Cortex of kidney (tissue), 1 donor: ENCODE measurements at places on chromosomes 7 and 10.

DNA sequence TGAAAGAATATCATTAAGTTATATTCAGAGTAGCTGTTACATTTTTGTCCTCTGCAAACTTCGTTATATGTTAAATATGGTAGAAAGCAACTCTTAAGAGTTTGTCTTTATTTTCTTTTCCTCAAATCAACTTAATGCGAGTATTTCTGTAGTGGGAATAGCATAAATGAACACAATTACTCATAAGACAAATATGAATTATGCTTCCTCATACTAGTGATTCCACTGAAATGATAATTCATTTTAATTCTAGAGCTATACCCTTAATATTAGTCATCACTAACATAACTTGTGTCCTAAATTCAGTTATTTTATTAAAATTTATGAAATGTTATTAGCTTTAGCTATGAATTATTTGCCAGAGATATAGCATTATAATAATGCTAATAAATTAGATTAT, 820.6 kb upstream of the KCND2 start:
- DNase-seq = no peak

GRCh38 chr10:94645285-94645684, 38.2 kb upstream of the CYP2C18 start:
- no peak for DNase-seq

GRCh38 chr10:77975086-77975666, 48.6 kb upstream of the DLG5 start:
- no peak for DNase-seq

DNA sequence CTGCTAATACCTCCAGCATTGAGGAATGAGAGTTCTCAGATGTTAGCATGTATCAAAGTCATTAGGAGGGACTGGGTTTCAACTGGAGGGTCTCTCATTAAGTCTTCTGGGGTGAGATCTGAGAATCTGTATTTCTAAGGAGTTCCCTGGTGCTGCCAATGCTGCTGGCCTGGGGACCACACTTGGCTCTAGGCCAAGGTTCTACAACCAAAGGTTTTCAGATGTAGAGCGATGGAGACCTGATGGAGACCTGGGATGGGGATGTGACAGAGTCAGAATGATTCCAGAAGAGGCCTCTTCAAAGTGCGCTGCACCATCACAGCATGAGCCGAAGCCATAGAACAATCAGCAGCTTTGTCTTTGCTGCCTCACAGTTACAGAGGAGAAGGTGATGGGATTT, 27.2 kb downstream of the ST8SIA6 start:
- no peak for DNase-seq

DNA sequence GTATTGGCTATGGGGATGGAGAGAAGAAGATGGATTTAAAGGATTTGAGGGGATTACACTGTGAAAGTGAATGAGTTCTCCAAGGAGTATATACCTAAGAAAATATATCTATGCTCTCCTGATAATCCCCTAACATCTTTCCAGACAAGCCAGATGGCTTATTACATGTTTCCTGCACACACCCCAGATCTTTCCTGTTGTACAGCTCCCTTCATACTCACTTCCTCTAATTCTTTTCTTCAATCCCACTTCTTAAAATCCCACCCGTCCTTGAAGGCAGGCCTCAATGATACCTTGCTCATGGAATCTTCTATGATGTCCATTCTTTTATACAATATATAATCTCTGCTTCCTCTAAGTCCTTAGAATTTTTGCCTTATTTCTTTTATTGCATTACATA, 317.2 kb upstream of the DGKB start:
- no peak for DNase-seq

- DNase-seq = no peak
Observed at GRCh38 chr10:385571-386300, 250.5 kb downstream of the ZMYND11 start.

DNA sequence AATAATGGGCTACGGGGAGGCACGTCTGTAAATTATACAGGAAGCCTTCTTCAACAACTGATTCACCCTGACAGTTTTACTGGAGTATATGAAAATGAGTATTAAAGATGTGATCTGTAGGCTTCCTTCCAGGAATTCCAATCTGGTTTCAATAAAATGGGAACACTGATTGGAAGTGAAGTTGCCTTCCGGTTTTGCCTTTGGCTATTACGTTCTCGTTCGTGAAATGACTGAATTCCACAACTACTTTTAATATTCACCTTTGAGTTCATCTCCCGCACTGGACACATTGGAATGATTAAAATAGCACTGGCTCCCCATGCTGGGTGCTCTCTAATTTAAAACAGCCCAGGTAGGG, 350.1 kb upstream of the MKI67 start:
- DNase-seq = no peak

DNA sequence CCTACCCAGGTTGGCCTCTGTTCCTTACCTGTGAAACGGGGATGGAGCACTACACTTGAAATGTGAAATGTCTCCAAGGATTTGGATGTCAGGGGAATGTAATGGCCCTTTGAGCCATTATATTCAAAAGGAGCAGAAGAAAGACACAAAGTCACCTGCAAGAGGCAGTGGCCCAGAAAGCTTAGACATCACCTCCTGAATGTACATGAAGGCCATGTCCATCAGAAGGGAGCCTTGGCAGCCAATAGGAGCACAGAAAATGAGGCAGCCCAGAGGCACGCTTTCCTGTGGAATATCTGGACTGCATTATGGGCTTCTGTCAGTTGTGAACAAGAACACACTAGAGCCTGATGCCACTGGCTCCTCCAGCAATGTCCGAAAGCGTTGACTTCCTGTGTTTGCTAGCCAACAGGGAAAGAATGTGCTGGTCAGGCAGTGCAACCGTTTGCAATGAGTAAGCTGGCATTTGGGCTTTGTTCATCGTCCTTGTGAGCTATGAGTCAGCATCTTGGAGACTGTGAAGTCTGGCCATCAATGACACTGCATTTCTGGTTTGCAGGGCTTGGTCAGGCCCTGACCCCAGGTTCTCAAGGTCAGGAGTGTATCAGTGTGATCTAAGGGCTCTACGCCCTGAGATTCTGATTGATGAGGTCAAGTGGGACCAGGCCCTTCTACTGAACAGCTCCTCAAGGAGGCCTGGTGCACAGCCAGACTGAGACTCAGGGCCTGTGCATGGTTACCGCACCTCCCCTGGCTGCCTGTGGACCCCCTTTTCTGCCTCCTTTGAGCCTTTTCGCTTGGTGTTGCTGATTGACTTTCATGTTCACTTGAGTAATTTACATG, 222.4 kb downstream of the RPS24 start:
- no peak for DNase-seq

DNA sequence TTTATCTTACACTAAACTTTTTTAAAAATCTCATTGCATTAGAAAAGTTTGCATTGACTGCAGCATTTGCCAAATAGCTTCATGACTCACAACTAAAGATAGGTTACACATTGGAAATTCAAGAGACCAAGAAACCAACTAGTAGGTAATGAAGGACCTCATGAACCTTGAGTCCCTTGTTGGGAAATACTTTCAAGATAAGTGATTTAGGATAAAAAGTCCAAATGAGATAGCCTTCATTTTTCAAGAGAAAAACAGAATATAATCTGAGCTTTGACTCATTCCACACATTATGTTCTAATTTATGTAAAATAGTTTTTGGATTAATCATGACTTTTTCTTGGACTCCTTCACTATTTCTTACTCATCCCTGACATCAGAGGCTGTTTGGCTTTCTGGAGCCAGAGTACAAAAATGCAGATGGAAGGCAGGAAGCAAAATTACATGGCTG, 13.1 kb upstream of the LIPF start:
- DNase-seq = no peak
